ENCODE measurements at places on chromosomes 12 and 14.
A peak's percentile ranks its signal among the peaks of the same experiment; 100 is the strongest.

- no peak for DNase-seq
These were observed 324.0 kb upstream of the TMEM132C start for GRCh38 chr12:127942981-127943380.

DNA sequence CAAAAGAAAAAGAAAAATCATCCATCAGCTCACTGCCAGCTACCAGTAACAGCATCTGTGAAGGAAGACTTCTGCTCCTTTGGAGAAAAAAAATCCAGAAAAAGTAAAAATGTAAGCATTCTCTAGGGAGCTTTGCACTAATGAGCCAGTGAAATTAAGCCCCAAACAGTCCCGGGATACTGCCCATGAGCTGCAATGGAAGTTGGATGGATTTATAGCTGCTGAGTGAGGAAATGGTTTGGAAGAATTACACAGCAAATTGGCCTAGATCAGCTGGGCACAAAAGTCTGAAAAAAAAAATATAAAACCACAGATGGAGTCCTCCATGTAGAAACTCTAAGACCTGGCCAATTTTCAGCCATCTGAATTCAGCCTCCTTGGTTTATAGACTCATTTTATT lies 462.9 kb upstream of the USP15 start:
- DNase-seq, result no peak

- DNase-seq, result no peak
These were observed 35.9 kb upstream of the MED13L start for GRCh38 chr12:116313194-116313927.

DNA sequence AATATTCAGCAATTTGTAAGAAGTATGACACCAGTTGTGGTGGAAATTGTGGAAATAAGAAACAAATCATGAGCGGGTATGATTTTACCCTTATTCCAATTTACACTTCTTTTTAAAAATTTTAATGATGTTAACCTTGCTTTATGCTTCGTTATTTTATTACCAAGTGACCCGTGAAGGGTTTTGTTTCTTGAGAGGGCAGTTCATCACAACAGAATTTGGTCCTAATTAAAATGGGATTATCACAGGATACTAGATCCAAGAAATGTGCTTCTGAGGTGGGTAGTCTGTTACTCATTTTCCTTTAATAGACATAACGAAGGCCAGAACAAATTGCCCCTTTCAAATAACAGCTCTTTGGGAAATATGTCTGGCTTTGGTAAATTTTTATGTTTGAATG lies 25.5 kb upstream of the RASSF8 start:
- no peak for DNase-seq

- no peak for DNase-seq
These were observed 140.5 kb downstream of the FOXN3 start for GRCh38 chr14:89276424-89276975.

- DNase-seq, result no peak
These were observed 4.7 kb downstream of the RPL36AL start for GRCh38 chr14:49615776-49616175.

GRCh38 chr12:41242603-41243002 lies 54.5 kb downstream of the PDZRN4 start:
- no peak for DNase-seq

DNA sequence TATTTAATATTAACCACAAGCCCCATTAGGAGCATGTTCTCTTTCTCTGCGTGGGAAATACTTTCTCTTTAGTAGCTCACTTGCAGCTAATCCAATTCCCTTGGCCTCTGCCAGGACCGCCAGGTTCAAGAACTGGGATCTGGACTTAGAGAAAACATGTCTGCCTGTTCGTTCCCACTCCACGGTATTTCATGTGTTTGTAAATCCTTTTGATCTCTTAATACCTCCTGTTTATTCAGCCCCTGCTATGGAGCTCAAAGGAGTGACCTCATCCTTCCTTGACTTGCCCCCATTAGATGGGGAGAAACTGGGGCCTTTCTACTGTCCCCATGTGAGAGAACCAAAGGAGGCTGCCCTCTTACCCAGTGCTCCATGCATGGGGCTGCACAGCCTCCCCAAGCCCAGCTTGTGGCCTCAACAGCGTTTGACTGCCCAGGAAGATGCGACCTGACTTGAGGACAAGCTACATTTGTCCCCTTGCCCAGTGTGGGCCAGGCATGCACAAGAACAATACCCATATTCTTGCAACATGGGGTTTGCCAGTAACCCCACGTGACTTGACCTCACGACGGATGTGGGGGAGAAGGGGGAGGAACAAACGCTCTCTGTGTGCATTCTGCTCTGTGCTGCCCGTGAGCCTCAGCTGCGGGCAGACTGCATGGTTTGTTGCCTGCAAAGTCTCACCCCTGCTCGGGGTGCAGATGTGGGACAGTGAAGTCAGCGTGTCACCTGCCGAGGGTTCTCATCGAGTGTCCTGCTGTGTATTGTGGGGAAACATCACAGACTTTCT lies 30.3 kb downstream of the CD9 start:
- no peak for DNase-seq

- peak; percentile 89 for DNase-seq
These were observed 8.8 kb upstream of the SP7 start for GRCh38 chr12:53344824-53345485.

All from left lung (tissue), 14 donors.